Urinary bladder (tissue), 4 donors: ENCODE measurements at places on chromosomes 13 and 19. TPM values are rescaled to one million over a fixed set of nuclear protein-coding genes. Genes with fewer than 3 reads are reported as not detected.

- DNase-seq = no peak
These were observed 24.6 kb downstream of the DNM2 start for GRCh38 chr19:10742476-10742875.

DNA sequence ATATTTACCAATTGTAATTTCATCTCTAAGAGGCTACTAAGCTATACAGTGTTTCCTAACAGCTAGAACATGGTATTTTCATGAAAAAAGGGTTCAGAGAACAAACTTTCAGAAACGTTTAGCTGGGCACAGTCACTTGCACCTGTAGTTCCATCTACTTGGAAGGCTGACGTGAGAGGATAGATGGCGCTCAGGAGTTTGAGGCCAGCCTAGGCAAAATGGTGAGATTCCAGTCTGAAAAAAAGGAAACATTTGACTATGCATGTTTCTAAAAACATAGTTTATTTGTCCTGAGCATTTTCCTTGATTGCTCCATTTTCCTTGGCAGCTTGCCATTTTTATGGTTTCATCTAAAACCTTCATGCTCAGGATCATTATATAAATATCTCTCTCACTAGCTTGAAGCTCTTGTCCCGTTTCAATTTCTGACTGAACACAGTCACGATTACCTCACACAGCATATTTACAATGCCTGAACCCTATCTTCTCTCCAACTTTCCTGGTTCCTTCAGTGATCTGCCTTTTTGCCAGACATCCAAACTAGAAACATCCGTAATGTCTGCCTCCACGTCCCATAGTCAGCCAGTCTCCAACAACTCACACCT lies 200.8 kb downstream of the RGCC start:
- DNase-seq = no peak

GRCh38 chr13:52892925-52893324 lies 44.5 kb upstream of the PCDH8 start:
- DNase-seq = no peak

DNA sequence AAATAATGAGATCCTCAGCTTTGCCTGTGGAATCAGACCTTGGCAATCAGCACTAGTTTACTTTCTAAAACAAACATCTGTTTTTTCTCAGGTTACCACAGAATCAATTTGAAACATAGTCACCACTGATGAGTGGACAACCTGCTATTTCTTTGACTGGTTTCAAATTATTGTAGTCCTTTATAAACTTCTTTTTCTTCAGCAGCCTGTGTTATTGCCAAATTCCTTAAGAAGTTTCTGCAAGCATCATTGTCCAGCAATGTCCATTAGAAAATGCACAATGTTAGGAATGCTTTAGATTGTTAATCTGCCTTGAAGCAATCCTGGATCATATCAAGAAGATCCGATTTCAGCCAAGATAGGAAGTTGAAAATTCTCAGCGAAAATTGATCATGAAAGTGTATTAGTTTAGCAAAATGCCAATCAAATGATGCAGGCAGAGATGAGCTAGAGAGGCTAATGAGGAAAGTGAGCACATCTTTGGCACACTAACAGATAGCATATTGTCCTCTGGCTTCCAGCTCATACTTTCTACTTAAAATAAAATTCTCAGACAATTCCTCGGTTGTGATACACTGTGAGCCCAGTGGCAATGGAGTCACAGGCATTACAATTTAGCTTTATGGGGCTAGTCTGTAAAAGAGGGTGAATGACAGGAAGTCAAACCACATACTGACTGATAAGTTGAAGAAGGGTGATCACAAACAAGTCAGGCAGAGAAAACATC lies 270.6 kb downstream of the SLITRK6 start:
- no peak for DNase-seq

DNA sequence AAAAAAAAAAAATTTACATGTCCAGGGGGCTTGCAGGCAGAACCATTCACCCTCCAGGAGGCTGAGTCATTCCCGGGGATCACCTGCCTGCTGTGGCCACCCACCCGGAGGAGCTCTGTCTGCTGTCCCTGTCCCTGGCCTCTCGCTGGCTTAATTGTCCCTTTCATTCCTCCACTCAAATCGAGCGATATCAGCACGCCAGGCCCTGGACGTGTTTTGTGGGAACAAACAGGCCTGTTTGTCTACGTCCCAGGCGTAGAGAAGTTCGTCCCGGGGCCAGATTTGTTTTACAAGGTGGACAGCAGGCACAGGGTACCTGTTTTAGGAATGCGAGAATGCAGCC lies 21.2 kb downstream of the SULT2B1 start:
- DNase-seq = no peak

GRCh38 chr13:51828730-51829567 lies 16.0 kb downstream of the TMEM272 start:
- DNase-seq = no peak

GRCh38 chr19:56831255-56831654 lies 9.3 kb downstream of the PEG3 start:
- DNase-seq = no peak

DNA sequence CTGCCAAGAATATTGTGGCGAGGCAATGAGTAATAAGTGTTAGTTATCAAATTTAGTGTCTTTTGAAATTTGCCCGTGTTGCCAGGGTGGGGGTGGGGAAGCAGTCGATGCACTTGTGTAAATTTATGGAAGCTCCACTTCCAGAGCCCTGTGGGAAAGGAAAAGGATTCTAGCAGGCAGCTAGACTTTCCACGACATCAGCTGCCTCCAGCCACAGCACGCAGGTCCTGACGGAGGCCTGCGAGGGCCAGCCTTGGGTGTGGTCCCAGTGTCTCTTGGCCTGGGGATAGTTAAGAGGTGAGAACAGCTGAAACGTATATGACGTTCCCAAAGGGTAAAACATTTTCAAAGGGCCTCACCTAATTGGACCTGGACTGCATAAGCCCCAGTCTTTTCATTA lies 433.0 kb downstream of the TSHZ3 start:
- DNase-seq = no peak

The GJB2 gene
- total RNA-seq = 2.5 TPM

The SLC5A5 gene
- not detected for total RNA-seq

The GFY gene
- not detected for total RNA-seq

The TMEM59L gene
- 3.9 TPM for total RNA-seq
